ENCODE measurements at places on chromosomes 2 and 18.

GRCh38 chr2:112718863-112719370, 1.9 kb upstream of the NT5DC4 start:
- no peak for DNase-seq

- DNase-seq, result peak; percentile 48
Observed at GRCh38 chr18:3985020-3985419, 470.1 kb downstream of the DLGAP1 start.

- DNase-seq, result peak; percentile 37
Observed at GRCh38 chr2:170396799-170397459, 219.0 kb downstream of the MYO3B start.

GRCh38 chr18:79334496-79335233, 61.1 kb upstream of the NFATC1 start:
- no peak for DNase-seq

DNA sequence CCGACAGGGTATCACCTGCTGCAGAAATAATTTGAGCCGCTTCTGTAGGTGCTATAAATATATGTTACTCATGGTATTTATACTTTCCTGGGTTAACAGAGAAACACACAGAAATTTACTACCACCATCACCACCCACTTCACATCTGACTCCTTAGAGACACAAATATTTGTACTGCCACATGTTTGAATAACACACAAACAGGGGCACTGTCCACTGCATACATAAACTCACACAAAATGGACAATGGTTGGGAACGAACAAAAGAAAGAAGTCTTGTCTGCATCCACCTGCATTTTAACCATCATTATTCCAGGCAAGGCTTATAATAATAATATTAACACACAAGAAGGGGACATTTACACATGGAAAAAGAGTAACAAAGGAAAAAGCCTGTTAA, 24.0 kb downstream of the IMMT start:
- DNase-seq, result no peak

DNA sequence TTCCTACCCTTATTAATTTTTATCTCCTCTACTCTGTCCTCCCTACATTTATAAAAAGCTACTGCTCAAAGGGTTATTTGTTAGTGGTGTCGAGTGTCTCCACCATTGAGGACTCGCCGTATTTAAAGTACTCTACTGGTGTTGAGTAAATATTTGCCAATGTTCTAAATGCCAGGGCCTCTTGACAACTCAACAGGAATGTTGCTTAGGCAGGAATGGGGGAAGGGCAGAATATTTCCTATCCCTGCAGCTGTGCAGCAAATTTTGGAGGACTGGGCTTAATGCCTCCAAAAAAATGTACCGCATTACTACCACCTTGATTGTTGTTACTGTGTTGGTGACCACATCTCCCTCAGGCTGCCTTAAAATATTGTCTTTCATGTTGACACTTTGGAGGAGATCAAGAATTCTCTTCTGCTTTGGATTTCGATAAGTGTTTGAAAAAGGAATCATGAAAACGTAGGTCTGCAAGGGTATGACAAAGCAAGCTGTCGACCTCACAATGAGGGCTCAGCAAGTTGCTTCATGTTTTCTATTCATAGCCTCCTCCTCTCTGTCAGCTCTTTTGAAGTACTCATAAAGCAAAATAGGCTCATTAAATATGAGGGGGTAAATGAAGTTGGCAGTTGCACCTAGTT, 84.3 kb downstream of the EFEMP1 start:
- DNase-seq, result peak; percentile 65

DNA sequence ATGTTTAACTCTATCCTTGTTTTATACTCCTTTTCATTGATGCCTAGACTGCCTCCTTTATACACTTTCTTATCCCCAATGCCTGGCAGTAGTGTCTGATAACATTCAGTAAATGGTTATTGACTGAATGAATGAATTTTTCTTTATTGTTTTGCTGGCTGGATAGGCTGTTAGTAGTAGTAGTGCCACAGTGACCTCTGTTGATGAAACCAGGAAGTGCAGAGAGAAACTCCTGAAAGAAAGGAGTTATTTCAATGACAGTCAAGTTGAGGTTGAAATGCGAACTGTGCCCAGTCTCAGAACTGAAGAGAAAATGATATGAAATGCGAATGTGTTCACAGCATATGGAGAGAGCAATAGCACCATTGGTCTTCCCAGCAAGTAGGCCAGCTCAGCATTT, 26.8 kb upstream of the SLC9A2 start:
- DNase-seq, result peak; percentile 8

GRCh38 chr2:99936065-99936464, 206.3 kb downstream of the AFF3 start:
- no peak for DNase-seq

GRCh38 chr2:37794717-37795116, 123.3 kb upstream of the CDC42EP3 start:
- DNase-seq, result peak; percentile 41

DNA sequence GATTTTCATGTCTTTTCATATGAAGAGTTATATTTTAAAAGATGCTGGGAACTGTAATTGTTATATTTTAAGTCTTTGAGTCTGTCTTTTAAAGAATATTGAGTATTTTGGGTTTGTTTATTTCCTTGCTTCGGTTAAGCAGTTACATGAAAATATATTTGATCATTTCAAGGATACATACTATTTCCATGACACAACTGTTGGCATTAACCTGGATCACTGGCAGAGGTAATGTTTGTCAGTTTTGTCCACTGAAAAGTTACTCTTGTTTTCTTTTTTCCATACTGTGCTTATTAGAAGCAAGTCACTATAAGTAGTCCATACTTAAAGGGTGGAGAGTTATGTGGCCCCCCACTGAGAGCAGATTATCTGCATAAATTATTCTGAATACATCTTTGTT, 1142.0 kb upstream of the TMEFF2 start:
- no peak for DNase-seq

GRCh38 chr2:99863903-99864270, 278.5 kb downstream of the AFF3 start:
- peak; percentile 72 for DNase-seq

DNA sequence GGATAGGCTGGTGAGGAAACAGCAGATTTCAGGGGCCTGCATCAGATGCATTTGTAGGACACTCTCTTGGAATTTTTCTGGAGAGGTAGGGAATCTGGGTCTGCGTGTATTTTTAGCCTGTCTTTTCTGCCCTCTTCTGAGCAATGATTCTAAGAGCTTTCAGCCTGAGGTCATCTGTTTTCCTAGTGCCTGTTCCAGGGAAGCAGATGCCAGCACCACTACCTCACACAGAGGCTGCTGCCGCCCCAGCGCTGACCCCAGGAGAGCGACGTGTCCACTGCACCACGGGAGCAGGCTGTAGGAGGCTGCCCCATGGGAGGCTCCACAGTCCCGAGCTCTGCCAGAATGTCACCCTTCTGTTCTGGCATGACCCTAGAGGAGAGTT, 316.5 kb downstream of the CYP26B1 start:
- DNase-seq, result peak; percentile 73

DNA sequence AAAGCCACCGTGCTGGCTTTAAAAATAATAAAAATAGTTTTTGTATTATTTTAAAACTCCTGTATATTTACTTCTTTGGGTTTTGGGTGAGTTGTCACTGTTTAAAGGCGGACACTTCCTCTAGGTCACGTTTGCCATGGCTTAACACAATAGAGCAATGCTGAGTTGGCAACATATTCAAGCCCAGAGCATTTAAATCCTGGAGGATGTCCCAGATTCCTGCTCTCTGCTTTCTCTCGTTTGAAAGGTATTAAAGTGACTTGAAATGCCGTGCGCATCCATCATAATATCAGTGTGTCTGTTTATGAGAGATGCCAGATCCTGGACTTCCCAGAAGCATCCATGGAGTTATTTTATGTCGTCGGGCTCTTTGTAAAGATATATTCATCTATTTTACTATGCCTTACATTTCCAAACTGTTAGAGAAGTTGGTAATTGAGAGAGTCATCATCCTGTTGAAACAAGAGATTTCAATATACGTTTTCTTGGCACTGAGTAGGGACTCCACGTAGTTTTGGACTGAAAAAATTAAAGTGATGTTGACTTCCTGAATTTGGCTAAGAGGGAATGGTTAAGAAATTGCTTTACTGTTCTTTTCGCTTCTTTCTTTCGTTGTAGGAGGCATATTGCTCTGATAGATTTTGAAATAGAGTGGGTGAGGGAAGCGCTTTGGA, 150.6 kb downstream of the ZNF236 start:
- DNase-seq, result no peak

- DNase-seq, result peak; percentile 13
Observed at GRCh38 chr2:136000502-136000901, 15.1 kb upstream of the DARS1 start.

DNA sequence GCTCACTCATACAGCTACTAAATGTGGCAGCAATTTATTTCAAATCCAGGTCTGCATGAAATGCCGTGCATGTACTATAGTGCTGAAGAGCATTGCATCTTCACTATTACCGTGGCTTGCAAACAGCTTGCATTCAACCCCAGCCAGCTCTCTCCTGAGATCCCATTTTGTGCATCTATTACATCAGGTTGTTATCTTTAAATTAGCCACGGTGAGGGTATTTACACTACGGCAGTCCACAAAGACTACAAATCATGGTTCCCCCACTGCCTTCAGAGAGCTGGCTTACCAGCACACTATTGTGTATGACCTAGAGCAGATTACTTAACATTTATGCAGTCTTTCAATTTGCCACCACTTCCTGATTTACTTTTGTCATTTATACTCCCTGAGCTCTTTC, 621.3 kb upstream of the LRATD1 start:
- no peak for DNase-seq

DNA sequence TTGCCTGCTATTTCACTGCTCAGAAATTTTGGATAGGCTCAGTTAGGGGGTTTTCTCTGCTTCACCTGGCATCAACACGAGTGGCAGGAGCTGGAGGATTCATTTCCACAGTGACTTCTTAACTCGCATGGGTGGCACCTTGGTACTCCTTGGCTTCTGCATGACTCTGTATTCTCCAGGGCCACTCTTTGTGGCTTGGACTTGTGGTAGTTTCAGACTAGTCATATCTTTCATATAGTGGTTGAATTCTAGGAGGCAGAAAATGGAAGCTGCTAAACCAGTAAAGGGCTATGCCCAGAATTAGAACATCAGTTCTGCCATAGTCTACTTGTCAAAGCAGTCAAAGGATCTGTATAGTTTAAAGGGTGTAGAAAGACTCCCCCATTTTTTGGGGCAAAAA, 6.8 kb downstream of the MAIP1 start:
- no peak for DNase-seq

DNA sequence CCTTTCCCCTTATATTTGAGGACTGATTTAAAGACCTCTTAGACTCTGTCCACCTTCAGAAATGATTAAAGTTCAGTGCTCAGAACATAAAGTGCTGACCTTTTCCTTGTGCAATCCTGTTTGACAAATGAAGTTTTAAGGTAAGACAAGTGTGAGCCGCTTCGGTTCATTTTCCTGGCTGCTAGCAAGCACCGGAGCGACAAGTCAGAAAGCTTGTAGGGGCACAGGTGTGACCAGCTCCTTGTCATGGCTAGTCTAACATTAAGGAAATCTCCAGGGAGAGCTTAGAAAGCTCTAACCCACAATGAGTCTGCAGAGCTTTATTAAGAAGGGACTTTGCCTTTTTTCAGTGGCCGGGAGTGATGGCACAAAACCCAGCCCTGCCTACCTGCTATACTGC, 2.3 kb upstream of the NCKAP5 start:
- no peak for DNase-seq

- DNase-seq, result no peak
Observed at GRCh38 chr18:48422947-48423378, 13.8 kb upstream of the ZBTB7C start.

- DNase-seq, result no peak
Observed at GRCh38 chr2:99159594-99159993, 4.8 kb downstream of the LIPT1 start.

DNA sequence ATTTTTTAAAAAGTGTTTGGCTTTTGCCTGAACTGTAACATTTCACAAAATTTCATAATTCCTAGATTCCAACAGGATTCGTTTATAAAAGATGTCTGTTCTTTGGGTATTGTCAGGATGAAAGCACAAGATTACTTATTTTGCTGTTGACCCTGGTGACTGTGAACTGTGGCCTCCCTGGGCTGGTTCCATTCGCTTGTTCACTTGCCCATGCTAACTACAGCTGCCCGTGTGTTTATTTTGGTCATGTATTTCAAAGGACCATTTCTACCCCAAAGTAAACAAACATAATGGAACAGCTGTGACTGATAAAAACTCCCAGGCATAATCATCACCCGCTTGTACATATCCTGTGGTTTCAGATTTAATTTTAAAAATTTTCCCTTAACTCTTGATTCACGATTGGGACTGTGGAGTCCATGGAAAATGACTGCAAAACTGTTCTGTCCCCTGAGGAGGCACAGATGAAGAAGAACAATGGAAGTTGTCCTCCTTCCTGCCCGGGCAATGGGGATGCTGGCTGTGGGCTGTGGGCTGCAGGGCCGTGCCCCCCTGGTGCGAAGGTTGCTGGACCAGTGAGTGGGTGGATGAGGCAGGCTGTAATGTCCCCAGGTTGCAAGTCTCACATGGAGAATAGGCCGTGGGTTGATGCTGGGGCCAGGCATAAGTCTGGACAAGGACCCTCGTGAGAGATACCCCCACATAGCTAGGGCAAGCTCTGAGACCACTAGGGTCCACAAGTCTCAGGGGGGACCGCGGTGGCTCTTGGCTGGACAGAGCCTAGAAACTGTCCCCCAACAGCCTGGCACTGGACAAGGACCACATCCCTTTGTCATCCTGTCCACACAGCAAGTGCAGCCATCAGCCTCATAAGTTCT, 28.9 kb upstream of the HDAC4 start:
- DNase-seq, result no peak

- DNase-seq, result no peak
Observed at GRCh38 chr2:44946372-44947027, 5.0 kb downstream of the SIX3 start.

DNA sequence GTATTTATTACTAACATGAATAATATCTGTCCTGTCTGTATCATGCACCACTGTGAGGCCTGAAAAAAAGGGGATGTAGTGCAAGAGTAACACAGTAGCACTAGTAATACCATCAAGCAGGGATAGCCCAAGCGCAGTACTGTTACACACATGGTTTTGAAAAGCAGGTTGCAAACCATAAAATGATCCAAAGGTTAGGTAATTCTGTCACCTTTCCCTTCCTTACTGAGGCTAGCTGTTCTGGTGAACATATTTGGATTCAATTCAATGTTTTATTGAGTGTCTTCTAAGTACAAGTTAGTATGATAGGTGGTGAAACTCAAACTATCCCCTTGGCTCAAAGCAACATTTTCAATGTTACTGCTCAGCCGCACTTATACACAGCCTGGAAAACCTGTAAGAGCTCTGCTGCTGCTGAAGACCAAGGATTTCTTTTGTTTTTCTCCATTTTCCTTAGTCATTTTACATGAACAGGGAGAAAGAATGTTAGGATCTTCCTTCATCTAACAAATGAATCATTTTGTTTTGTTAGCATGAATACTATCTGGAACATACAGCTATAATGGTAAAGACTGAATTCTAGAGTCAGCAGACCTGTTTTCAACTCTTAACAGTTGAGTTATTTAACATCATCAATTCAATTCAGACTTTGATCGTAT, 102.5 kb upstream of the ITPRID2 start:
- DNase-seq, result no peak

GRCh38 chr2:238239543-238239862, 335 bp downstream of the HES6 start:
- peak; percentile 51 for DNase-seq

- DNase-seq, result no peak
Observed at GRCh38 chr2:144675331-144675730, 155.4 kb upstream of the ZEB2 start.
